ENCODE measurements at places on chromosomes 1 and 21.

- no peak for DNase-seq
These were observed 231.7 kb upstream of the B3GALT2 start for GRCh38 chr1:193417945-193418744.

- no peak for DNase-seq
These were observed 318.9 kb downstream of the LMO4 start for GRCh38 chr1:87647430-87648177.

- no peak for DNase-seq
These were observed 6.4 kb upstream of the EDN2 start for GRCh38 chr1:41490911-41491310.

DNA sequence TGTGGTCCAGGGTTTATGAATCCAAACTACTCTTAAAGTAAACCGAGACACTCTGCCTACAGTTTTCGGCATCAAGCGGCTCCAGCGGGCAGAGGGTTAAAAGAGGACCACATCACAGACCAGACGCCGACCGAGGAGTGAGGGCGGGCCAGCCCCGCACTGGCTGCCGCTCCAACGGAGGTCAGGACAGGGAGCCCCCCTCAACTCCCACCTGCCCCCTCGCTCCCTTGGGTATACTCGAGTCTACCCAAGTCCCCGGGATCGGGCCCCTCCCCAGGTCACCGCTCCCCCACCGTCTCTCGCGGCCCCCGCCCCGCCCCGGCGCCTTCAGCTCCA, 312 bp downstream of the ARNT start:
- no peak for DNase-seq

GRCh38 chr1:60279798-60280197, 206.2 kb upstream of the C1orf87 start:
- DNase-seq, result no peak

GRCh38 chr1:218852527-218852926, 321.2 kb upstream of the LYPLAL1 start:
- DNase-seq, result no peak

DNA sequence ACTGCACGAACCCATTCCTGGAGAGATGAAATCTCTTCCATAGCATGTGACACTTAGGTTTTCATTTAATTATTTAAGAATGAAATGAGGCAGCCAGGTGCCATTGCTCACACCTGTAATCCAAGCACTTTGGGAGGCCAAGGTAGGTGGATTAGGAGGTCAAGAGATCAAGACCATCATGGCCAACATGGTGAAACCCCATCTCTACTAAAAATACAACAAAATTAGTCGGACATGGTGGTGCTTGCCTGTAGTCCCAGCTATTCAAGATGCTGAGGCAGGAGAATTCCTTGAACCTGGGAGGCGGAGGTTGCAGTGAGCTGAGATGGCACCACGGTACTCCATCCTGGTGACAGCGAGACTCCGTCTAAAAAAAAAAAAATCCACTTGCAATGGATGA, 17.8 kb downstream of the L1TD1 start:
- no peak for DNase-seq

- no peak for DNase-seq
These were observed 41.4 kb downstream of the YARS1 start for GRCh38 chr1:32775640-32776337.

- no peak for DNase-seq
These were observed 1186.5 kb upstream of the TMPRSS15 start for GRCh38 chr21:19590044-19590443.

GRCh38 chr1:32716312-32717148, 14.0 kb upstream of the SYNC start:
- no peak for DNase-seq

DNA sequence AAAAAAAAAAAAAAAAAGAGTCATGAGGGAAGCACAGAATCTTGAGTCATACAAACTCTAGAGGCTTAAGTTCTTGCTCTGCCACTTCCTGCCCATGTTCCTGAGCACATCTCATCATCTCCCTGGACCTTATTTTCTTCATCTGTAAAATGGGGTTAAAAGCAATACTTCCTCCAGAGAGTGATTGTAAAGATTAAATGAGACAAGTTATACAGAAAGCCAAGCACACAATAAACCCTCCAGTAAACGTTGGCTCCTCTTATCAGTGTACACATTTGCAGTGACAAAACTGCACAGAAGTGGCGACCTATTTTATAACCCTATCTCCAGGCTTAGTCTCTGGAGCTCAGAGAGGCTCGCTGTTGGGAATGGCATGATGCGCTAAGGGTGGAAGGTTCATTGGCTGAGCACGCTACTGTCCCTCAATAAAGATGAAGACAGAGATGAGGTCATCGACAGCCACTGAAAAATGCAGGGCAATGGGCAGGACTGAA, 82.1 kb downstream of the RRAGC start:
- no peak for DNase-seq

DNA sequence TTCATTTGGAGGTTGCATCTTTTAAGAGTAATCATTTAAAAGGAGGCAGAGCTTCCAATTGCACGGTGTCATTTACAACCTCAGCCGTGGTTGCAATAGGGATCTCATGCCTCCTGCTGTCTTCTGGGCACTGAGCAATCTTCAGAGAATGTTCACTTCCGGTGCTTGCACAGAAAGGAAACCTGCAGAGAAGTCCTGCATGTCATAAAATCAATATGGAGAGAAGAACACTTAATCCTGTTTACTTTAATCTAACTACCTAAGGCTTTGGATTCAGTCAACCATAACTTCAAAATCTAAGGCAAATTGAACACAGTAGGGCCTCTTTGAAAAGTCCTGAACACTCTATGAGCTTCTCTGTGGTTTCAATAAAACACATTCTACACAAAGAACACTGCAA, 11.3 kb upstream of the MAP10 start:
- DNase-seq, result no peak

DNA sequence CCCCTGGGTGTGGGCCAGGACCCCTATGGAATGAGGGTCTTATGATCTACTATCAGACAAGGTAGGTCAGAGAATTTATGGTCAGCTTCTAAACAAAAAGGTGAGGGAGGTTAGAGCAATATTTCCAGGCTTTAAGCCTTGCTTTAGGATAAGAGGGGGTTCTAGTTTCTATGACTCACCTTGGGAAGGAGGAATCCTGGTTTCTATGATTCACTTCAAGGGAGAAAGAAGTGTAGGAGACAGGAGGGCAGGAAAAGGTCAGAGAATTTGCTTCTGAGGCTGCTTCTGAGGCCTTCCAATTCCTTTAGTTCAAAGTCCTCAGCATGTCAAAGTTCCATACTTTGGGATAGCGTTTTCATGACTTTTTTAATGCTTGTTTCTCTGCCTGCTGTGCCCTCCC, 35.2 kb downstream of the RGL1 start:
- DNase-seq, result no peak

DNA sequence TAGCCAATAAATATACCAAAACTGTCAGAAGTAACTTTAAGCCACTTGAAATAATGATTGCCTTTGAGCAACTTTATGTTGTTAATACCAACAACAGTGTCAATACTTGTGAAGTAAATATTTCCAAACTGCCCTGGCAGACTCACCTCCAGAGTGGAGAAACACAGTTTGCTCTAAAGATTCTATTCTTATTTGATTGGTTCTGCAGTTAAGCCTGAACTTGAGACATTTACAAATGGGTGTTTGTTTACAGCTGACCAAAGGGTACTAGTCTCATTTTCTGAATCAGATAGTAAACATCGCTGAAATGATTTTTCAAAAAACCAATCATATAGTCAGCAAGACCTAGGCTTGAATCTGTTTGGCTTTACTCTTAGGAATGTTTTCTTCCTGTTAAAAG, 1.3 kb upstream of the MYOC start:
- DNase-seq, result no peak

- no peak for DNase-seq
These were observed 210.3 kb downstream of the SETD4 start for GRCh38 chr21:35850029-35850428.

DNA sequence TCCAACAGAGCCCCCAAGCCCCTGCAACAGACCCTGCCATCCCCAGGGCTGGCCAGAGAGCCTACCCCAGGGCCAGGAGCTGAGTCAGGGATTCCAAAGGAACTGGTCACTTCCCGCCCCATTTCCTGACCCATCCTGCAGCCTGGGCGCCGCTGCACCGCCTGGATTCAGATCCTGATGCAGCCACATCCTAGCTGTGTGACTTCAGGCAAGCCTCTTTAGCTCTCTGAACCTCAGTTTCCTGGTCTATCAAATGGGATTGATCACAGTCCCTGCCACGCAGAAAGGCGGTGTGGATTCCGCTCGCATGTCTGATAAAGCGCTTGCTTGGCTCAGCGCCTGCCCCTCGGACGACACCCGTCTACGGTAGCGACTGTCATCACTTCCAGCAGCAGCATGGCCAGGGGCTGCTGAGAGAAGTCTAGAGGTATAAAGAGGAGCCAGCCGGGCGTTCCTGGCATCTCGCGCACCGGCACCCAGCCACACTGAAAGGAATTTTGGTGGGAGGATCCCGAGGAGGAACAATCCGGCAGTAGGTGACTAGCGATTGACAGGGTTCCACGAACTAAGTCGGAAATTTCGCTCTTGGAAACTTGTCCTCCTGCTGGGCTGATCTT, 10.1 kb downstream of the EPHA2 start:
- DNase-seq, result no peak

DNA sequence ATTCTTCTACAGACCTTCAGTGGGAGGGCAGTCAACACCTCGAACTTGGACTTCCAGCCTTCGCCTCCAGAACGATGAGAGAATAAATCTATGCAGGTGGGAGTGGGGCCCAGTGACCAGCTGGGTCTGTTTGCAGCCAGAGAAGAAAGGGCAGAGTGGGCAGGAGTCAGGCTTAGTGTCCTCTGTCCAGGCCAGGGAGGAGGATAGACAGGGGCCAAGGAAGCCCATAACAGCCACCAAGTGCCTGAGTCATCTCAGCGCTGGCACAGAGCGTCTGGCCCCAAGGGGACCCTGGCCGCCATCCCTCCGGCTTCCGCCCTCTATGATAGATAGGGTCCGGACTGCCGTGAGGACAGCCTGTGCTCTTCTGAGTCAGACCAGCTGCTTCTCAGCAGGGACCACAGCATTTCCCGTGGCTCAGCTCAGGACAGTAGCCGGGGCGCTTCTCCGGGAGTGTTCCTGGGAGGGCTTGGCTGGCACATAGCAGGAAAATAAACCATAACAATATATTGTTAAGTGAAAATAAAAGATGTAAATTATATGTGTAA, 133.1 kb upstream of the C1orf174 start:
- DNase-seq, result no peak

DNA sequence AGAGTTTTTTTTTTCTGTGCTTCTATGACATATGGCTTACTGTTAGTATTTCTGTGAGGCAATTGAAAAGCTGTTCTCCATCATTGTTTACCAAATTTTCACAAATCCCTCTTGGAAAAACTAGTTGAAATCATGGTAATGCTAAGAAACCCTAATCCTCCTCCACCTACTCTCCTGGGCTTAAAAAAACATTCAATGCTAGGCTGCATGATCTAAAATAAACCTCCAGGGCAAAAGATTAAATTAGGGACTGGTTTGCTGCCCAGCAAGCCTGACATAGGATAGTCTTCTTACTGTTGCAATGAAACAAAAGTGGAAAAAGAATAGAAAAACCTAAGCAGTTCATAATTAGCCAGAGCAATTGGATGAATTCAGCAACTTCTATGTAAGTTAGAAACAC, 16.1 kb downstream of the C1orf52 start:
- no peak for DNase-seq

DNA sequence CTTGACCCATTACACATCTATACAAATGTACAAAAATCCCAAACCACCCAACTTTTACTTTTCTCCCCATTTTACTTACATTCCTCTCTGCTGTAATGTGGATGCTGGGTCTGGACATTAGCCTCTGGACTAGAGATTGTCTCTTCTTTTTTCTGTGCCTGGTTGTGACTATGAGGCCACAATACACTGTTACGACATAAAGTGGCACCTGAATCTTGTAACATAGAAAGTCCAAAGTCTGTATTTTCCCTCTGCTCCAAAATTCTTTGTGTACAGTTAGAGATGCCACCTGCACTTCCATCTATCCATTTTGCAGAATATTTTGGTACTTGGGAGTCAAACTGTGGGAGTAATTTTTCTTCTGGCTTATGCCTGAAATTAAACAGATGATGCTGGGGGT, 22.7 kb downstream of the C21orf91 start:
- no peak for DNase-seq

DNA sequence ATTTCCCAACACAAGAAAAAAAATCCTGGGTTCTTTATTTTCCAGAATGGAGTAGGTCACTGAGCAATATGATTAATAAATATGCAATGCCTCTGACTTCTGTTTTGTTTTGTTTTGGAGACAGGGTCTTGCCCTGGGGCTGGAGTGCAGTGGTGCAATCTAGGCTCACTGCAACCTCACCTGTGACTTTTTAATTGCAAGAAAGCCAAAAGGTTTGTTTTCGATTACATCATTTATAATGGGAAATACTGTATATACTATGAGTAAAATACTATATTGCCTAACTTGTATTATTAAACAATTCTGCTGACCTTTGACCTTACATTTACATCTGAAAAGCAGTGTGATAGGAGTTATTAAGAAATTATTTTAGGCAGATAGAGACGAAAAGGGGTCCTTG, 11.6 kb upstream of the CD46 start:
- DNase-seq, result no peak

DNA sequence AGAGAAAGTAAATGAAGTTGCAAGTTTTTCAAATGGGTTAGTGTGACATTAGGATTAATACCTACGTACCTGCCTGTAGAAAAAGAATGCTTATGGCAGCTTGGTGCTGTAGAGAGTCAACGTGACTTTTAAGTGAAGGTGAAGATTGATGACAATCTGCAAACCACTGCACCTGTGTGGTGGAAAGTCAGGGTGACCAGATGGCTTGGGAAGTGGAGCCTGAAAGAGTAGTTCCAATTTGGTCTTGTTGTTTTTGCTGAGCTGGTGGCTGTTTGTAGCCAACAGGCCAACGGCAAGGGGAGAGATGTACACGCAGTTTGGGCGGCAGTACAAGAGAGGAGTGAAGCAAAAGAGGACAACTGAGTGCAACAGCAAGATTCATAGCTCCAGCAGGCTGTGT, 78.1 kb upstream of the JAK1 start:
- no peak for DNase-seq

GRCh38 chr1:229210844-229211243, 60.1 kb upstream of the RAB4A start:
- no peak for DNase-seq

DNA sequence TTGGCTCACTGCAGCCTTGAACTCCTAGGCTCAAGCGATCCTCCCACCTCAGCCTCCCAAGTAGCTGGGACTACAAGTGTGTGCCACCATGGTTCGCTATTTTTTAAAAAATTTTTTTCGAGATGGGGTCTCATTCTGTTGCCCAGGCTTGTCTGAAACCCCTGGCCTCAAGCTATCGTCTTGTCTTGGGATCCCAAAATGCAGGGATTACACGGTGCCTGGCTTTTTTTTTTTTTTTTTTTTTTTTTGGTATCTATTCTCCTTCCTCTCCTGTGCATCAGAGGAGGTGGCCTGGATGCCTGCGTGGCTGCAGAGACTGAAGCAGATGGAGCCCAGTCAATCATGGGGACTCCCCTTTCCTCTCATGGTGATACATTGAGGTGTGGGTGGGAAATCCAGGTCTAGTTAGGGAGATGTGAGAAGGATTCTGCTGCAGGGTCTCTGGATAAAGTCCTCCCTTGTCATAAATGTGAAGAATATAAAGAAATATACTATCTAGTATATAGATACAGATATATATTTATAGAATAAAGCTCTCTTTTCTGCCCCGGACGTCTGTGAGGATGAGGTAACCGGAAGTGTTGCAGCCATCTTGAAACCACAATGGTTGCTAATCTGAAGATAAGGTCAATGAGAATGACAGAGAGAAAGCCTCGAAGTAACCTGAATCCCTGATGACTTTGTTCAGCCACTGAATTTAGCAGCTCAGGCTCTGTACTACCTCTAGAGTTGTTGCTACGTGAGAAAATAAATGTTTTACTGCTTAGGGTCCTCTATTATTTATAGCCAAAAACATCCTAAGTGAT, 19.5 kb upstream of the RGSL1 start:
- no peak for DNase-seq

- DNase-seq, result no peak
These were observed 34.1 kb upstream of the COL11A1 start for GRCh38 chr1:103142461-103142860.

All from stimulated activated CD8-positive, alpha-beta memory T cell treated with anti-CD3 and anti-CD28 coated beads, Interleukin-4, amount 100 ng/mL, for 1 hour (primary cell).